ENCODE measurements at places on chromosomes 4 and X. TPM values are rescaled to one million over a fixed set of nuclear protein-coding genes. Genes with fewer than 3 reads are reported as not detected.

Gene IL2
- total RNA-seq = not detected

Gene SORCS2
- total RNA-seq = not detected

Gene UGT8
- 7.4 TPM for total RNA-seq

Gene CCDC149
- 0.40 TPM for total RNA-seq

Gene GC
- total RNA-seq = not detected

Gene EDA2R
- 19.5 TPM for total RNA-seq

Gene ADAM29
- total RNA-seq = not detected

Gene SFRP2
- not detected for total RNA-seq

Gene CHRNA9
- not detected for total RNA-seq

Gene ETDB
- not detected for total RNA-seq

Gene SSX2
- total RNA-seq = not detected

Gene TXK
- total RNA-seq = 0.13 TPM

Gene PDGFC
- total RNA-seq = 5.4 TPM

Gene CTBP1
- 88.6 TPM for total RNA-seq

Gene FAM9B
- 0.13 TPM for total RNA-seq

Gene AADAT
- total RNA-seq = 17.8 TPM

Gene SPANXA2
- total RNA-seq = not detected

Gene TLL1
- not detected for total RNA-seq

Gene CSN2
- total RNA-seq = not detected

Gene TMEM31
- not detected for total RNA-seq

Gene CENPI
- 20.8 TPM for total RNA-seq

Gene GBA3
- 0.43 TPM for total RNA-seq

Gene HCCS
- total RNA-seq = 32.5 TPM

Gene PRSS12
- 8.1 TPM for total RNA-seq

Gene PAGE2B
- total RNA-seq = not detected

Gene STAP1
- total RNA-seq = not detected

Gene ODAPH
- not detected for total RNA-seq

Gene GNRHR
- total RNA-seq = not detected

Gene PPP1R2C
- not detected for total RNA-seq

Gene GAGE1
- total RNA-seq = 67.5 TPM

Gene LETM1
- total RNA-seq = 45.9 TPM

Gene DMP1
- total RNA-seq = not detected

Gene ARMCX2
- 40.8 TPM for total RNA-seq

Gene CSN1S1
- total RNA-seq = not detected

Gene PRRG1
- total RNA-seq = 15.2 TPM

Gene TEX13C
- total RNA-seq = 0.21 TPM

Gene FNIP2
- 39.7 TPM for total RNA-seq
